CD4-positive, alpha-beta T cell (primary cell): ENCODE measurements at places on chromosomes 2 and 18. TPM values are rescaled to one million over a fixed set of nuclear protein-coding genes. Genes with fewer than 3 reads are reported as not detected.

GRCh38 chr18:3218819-3219218 is 949 bp downstream of the MYOM1 start:
- no peaks in the 10 kb centered on the region for H3K27me3 ChIP-seq
- H3K27ac ChIP-seq, result no peak overlapping the region
- H3K4me1 ChIP-seq, result no peaks in the 10 kb centered on the region
- no peak for DNase-seq
- H3K4me3 ChIP-seq, result no peak overlapping the region

- H3K36me3 ChIP-seq, result no peaks in the 10 kb centered on the region
- peak overlapping the region; percentile 6 for H3K4me3 ChIP-seq
- no peaks in the 10 kb centered on the region for H3K27me3 ChIP-seq
Measured at GRCh38 chr2:234437642-234438304, 59.1 kb downstream of the ARL4C start.

TANC1 gene
- 0.41 TPM for total RNA-seq

GRCh38 chr2:675982-676646 is 1.1 kb downstream of the TMEM18 start:
- H3K27ac ChIP-seq, result no peak overlapping the region
- peak overlapping the region; percentile 69 for H3K4me3 ChIP-seq
- H3K27me3 ChIP-seq, result no peaks in the 10 kb centered on the region
- H3K4me1 ChIP-seq, result peaks cover 26% of the 10 kb centered on the region
- peak; percentile 19 for DNase-seq

DNA sequence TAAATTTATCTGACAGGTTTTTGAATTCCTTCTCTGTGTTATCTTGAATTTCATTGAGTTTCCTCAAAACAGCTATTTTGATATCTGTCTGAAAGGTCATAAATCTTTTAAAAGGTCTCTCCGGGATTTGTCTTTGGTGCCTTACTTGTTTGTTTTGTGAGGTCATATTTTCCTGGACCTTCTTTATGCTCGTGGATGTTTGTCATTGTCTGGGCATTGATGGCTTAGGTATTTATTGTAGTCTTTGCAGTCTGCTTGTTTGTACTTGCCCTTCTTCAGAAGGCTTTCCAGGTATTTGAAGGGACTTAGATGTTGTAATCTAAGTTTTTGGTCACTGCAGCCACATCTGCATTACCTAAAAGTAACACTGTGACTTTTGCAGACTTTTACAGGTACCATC is 355.2 kb downstream of the PARD3B start:
- no peaks in the 10 kb centered on the region for H3K4me1 ChIP-seq
- no peak overlapping the region for H3K4me3 ChIP-seq
- no peaks in the 10 kb centered on the region for H3K27me3 ChIP-seq
- no peak overlapping the region for H3K27ac ChIP-seq

DNA sequence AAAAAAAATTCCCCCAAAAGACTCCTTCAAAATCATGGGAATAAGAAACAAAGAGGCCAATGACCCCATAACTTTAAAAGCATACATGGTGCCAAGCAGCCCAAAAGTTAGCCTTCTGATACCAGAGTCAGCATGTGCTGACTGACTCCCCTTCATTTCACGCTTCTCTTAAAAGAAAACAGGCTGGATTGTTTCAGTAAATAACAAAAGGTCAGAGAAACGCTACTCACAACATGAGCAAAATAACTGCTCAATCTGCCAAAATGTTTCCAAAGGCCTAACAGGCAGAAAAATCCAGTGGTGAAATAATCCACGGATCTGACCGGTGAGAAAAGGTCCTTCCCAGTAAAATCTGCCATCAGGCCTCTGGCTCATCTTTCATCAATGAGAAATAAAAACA is 71.6 kb downstream of the BCL2 start:
- peaks cover 9% of the 10 kb centered on the region for H3K4me1 ChIP-seq
- H3K27ac ChIP-seq, result no peak overlapping the region
- H3K4me3 ChIP-seq, result no peak overlapping the region
- H3K36me3 ChIP-seq, result peaks cover 14% of the 10 kb centered on the region
- no peaks in the 10 kb centered on the region for H3K27me3 ChIP-seq

OTOS gene
- not detected for total RNA-seq

ELP2 gene
- 206 TPM for total RNA-seq

ACTG2 gene
- not detected for total RNA-seq

DNA sequence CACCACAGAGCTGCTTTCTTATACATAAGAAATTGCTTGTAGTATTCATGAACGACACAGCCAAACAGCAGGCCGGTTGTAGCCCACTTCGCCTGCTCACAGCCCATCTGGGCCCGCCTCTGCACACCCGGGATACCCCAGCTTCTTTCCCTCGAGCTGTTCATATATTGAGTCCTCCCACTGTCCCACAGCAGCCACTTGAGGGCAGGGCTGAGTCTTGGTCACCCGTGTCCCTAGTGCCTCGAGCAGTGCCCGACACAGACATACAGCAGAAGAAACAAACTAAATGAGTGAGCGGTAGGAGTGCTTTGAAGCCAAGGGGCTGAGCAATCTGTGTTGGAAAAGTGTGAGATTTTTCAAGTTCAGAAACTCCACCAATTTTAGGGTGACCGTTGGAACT is 251.4 kb downstream of the KLHL29 start:
- no peaks in the 10 kb centered on the region for H3K4me1 ChIP-seq
- H3K27ac ChIP-seq, result no peak overlapping the region
- H3K36me3 ChIP-seq, result no peaks in the 10 kb centered on the region
- no peaks in the 10 kb centered on the region for H3K27me3 ChIP-seq
- H3K4me3 ChIP-seq, result no peak overlapping the region

DNA sequence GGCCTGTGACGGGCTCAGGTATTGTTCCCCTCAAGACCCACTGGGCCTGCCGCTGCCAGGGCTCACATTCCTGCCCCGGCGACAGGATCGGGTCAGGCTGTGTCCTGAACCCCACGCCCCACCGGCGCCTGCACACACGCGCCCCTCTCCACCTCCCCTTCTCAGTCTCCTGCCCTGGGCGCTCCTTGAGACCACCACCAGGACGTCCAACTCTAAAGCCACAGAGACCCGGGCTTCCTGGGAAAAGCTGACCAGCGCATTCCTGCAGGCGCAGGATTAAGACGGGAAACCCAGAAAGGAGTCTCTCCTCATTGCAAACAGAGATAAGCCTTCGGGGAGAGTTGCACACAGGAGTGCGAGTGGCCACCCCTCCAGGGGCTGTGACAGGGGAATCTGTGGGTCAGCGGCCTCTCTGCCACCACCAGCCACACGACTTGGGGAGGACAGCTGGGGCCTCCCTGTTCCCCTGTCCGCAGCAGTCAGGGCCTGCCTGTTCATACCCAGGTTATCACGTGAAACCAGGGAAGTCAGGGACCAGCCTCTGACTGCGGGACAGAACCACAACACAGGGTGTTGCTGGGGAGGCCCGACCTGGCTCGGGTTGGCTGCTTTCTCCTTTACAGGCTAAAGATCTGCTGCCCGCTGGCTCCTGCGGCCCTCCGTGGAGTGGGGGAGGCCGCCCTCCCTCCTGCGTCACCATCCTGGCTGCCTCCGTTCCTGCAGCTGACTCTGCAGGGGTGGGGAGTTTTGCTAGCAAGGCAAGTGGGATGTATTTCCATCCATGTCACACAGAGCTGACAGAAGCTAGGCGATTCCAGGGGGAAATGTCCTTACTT is 88.8 kb downstream of the ZCCHC2 start:
- H3K4me3 ChIP-seq, result no peak overlapping the region
- no peaks in the 10 kb centered on the region for H3K4me1 ChIP-seq
- H3K27me3 ChIP-seq, result no peaks in the 10 kb centered on the region
- H3K27ac ChIP-seq, result no peak overlapping the region
- H3K36me3 ChIP-seq, result no peaks in the 10 kb centered on the region

DNA sequence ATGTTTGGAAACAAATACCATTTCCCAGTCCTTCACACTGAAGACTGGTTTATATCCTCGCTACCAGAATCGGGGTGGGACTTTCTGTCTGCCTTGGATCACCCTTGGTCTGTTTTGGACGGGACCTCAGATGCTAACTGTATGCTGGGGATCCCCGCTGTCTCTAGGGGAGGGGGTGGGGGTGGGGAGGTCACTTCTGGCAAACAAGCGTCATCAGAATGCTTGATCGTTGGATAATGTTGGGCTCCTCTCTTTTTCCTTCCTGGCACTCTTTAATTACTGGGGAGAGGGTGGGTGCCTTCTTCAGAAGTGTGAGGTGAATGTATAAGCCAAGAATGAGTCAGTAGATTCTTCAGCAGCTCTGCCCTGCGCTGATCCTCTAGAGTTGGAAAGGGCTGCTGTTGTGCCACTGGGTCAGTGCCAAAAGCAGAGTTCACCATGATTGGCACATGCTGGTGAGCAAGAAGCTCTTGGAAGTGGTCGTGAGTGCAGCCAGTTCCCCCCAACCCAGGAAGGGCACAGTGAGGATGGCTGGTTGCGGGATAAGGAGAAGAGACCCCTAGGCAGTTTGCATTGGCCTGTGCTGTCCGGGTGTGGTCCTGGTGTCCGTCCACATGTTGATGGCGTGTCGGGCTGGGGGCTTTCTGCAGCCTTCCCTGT is 32.2 kb downstream of the DGKD start:
- peaks cover 35% of the 10 kb centered on the region for H3K36me3 ChIP-seq
- no peak overlapping the region for H3K4me3 ChIP-seq
- DNase-seq, result no peak
- no peaks in the 10 kb centered on the region for H3K27me3 ChIP-seq
- no peak overlapping the region for H3K27ac ChIP-seq

- no peak overlapping the region for H3K27ac ChIP-seq
- H3K27me3 ChIP-seq, result no peaks in the 10 kb centered on the region
- no peak overlapping the region for H3K4me3 ChIP-seq
- no peaks in the 10 kb centered on the region for H3K36me3 ChIP-seq
- no peak for DNase-seq
- H3K4me1 ChIP-seq, result no peaks in the 10 kb centered on the region
Measured at GRCh38 chr2:186129767-186130581, 356.1 kb upstream of the ZC3H15 start.

CDH19 gene
- not detected for total RNA-seq

DNA sequence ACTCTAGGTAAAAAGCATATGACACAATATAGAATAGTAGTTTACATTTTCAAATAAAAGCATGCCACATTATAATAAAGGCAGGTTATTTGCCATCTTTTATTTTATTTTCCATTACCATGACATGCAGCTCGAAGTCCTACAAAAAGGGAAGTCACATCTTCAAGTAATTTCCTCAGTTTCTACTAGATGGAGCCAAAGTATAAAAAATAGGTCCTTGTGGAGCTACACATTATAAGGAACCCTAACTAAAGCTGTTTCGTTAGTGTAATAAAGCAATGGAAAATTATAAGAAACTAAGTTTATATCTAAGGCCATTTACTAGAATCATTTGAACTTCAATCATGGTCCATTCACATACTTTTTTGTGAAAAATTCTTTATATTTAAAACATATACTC is 674.5 kb downstream of the KCNJ3 start:
- H3K4me1 ChIP-seq, result no peaks in the 10 kb centered on the region
- H3K4me3 ChIP-seq, result no peak overlapping the region
- H3K36me3 ChIP-seq, result no peaks in the 10 kb centered on the region

DNA sequence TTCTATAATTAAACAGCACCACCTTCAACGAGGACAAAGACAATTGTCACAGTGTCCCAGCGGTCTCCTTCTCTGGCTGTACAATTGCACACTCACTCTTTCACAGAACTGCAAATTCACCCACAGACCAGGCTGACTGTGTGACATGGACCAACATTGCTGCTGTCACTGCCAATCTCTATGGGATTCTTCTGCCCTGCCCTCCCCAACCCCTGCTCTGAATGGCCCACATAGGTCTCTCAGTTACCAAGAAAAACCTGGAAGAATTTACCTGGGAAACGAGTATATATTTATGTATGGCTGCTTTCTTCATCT is 26.5 kb downstream of the LRRC30 start:
- no peak for DNase-seq
- H3K36me3 ChIP-seq, result no peaks in the 10 kb centered on the region
- H3K4me1 ChIP-seq, result no peaks in the 10 kb centered on the region
- H3K27me3 ChIP-seq, result no peaks in the 10 kb centered on the region
- H3K4me3 ChIP-seq, result no peak overlapping the region
- H3K27ac ChIP-seq, result no peak overlapping the region

NEDD4L gene
- 11.2 TPM for total RNA-seq

ZNF142 gene
- total RNA-seq, result 40.3 TPM

DNA sequence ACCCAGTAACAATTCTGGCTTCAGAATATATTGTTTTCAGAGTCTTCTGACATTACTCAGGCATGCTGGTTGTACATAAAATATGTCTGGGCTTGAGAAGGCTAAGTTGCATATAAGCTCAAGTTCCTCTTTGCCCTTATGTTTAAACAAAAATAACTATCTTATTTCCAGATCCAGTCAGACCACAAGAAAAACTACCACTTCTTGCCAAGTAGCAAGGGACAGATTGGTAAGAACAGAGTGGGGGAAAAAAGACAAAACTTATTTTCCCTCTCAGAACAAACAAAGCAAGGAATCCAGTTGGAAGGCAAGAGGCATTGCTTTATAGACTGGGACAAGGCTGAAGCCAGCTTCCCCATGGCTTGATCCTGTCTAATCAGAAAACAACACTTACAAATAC is 1036.7 kb upstream of the CELF4 start:
- H3K4me3 ChIP-seq, result no peak overlapping the region
- no peak for DNase-seq
- H3K36me3 ChIP-seq, result no peaks in the 10 kb centered on the region
- no peaks in the 10 kb centered on the region for H3K4me1 ChIP-seq

DNA sequence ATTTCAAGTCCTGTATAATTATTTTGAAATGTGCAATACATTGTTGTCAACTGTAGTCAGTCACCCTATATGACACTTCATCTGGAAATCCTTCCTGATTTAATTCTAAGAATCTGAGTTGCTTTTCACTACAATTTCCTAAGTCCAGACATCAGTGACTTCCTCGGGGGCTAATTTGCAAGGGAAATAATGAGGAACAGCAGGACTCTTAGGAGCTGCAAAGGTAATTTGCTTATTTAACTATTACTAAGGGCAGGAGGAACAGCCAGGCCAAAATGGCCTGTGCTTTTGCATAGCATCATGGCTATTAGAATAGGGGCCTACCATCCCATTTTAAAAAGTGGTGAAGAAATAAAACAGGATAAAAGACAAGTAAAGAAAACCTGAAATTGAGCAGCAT is 178.8 kb downstream of the MC4R start:
- H3K27me3 ChIP-seq, result no peaks in the 10 kb centered on the region
- no peaks in the 10 kb centered on the region for H3K4me1 ChIP-seq
- no peak for DNase-seq
- no peak overlapping the region for H3K27ac ChIP-seq
- H3K4me3 ChIP-seq, result no peak overlapping the region

GRCh38 chr2:2926858-2927175 is 450.8 kb downstream of the EIPR1 start:
- no peaks in the 10 kb centered on the region for H3K27me3 ChIP-seq
- no peak for DNase-seq
- H3K36me3 ChIP-seq, result no peaks in the 10 kb centered on the region
- no peak overlapping the region for H3K4me3 ChIP-seq

GRCh38 chr2:34408100-34408499 is 809.0 kb upstream of the FAM98A start:
- no peaks in the 10 kb centered on the region for H3K27me3 ChIP-seq
- H3K4me1 ChIP-seq, result no peaks in the 10 kb centered on the region
- no peaks in the 10 kb centered on the region for H3K36me3 ChIP-seq
- no peak overlapping the region for H3K27ac ChIP-seq

DNA sequence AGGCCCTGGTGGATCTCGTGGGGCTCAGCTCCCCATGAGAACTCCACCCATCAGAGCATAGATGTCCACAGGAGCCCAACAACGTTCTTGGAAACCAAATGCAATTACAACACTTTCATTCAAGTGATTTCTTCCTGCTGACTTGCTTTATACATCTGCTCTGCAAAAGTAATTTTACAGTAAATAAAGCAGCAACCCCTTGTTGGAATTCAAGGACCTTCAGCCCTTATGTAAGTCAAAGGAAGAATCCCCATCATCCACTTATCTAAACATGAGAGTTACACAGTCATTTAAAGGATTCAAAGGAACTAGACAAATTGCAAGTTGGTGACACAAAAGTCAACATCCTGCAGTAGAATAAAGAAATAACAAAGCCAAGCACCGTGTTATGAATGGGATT is 17.1 kb upstream of the ANTXR1 start:
- H3K27ac ChIP-seq, result no peak overlapping the region
- no peaks in the 10 kb centered on the region for H3K36me3 ChIP-seq
- H3K4me3 ChIP-seq, result no peak overlapping the region
- H3K4me1 ChIP-seq, result no peaks in the 10 kb centered on the region

KIAA2012 gene
- not detected for total RNA-seq
